Prostate gland (tissue), 2 donors: ENCODE measurements at places on chromosomes 1 and 21. TPM values are rescaled to one million over a fixed set of nuclear protein-coding genes. Genes with fewer than 3 reads are reported as not detected.

Gene RCOR3
- total RNA-seq: 56.4 TPM

DNA sequence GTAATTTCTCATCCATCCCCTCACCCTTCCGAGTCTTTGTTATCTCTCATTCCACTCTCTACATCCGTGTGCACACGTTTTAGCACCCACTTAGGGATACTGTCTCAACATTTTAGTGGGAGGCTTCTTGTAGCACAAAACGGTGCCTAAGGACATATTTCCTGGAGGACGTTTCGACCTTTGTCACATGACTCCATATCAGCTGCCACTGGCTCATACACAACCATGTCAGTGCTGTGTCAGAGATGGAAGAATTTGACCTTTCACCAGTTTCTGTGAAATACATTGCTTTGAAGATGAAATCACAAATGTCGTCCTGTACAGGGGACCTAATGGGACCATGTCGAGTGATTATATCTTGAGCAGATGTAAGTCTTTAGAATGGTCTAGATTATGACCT is 15.6 kb downstream of the B3GALT5 start:
- no peak for DNase-seq

DNA sequence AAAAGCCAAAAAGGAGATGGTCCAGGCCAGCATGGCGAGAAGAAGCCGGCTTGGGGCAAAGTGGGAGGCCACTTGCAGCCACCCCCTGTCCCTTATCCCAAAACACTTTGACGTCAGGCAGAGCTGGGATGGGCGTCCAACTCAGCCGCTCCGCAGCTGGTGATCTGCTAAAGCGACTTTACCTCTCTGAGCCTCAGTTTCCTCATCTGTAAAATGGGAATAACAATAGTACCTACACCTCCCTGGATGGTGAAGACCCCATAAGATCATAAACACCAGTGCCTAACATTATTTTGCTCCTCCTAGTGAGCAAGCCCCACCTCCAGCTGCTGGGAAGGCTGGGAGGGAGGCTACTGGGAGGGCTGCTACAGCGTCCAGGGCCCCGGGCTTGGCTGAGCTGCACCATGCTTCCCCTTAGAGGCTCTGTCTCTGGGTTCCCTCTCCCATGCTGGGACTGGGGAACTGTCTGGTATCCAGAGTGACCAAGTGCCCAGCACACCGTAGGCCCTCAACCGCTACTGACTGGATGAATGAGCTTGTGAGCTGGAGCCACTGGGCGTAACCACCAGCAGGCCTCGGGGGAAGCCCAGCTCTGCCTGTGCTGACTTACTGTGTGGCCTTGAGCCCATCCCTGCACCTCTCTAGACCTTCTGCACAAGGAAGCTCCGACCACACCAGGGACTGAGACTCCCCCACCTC is 18.3 kb downstream of the IFFO2 start:
- no peak for DNase-seq

- no peak for DNase-seq
These were observed 379.8 kb downstream of the SIPA1L2 start for GRCh38 chr1:232249861-232250777.

DNA sequence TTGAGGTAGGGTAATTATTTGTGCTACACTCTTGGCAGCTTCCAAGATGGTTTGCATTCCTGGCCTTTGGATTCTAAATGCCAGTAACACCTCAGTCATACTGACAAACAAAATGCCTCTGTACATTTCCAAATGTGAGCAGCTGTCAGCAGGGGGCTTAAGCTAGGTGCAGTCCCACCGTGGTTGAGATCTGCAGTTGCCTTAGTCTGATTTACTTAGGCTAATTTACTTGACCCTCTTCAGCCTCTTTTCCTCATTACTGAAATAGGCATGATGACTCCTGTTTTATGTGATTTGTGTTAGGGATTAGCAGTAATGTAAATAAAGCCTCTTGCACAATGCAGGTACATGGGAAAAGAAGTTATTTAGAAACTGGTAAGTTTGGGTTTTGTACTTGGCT is 13.5 kb upstream of the SPATA1 start:
- DNase-seq: no peak

DNA sequence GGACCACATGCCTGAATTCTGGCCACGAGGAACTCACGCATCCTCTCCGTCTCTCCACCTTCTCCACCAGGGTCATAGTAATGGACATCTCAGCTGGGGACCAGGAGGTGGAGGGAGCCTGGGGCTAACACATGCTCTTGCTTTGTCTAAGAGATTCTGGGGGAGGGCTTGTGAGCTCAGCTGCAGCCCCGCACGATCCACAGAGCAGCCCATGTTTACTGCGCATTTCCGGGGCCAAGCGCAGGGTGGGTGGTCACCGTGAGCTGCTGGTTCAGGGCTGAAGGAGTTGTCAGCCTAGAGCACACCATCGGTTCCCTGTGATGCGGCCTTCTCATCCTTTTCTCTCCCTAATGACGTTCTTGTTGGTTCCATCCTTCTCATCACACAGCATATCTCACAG is 7.5 kb upstream of the TFF2 start:
- no peak for DNase-seq
